Ecto neural progenitor cell (in vitro differentiated cells): ENCODE measurements at places on chromosomes 7 and 10.
A peak's percentile ranks its signal among the peaks of the same experiment; 100 is the strongest.

- no peak for DNase-seq
Measured at GRCh38 chr10:12949248-12949647, 52.3 kb downstream of the CCDC3 start.

DNA sequence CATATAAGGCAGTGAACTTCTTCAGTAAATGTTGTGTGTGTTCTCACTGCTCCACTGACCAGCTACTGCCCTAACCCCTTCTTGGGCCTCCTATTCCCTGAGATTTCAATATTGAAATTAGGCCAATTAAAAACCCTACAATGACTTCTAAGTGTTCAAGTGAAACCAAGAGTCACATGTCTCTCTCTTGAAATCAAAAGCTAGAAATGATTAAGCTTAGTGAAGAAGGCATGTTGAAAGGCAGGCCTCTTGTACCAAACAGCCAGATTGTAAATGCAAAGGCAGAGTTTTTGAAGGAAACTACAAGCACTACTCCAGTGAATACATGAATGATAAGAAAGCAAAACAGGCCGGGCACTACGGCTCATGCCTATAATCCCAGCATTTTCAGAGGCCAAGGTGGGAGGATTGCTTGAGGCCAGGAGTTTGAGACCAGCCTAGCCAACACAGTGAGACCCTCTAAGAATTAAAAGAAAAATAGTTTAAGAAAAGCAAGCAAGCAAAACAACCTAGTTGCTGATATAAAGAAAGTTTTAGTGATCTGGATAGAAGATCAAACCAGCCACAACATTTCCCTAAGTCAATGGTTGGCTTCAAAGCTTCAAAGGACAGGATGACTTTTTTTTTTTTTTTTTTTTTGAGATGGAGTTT lies 22.3 kb downstream of the BRAF start:
- DNase-seq, result no peak

DNA sequence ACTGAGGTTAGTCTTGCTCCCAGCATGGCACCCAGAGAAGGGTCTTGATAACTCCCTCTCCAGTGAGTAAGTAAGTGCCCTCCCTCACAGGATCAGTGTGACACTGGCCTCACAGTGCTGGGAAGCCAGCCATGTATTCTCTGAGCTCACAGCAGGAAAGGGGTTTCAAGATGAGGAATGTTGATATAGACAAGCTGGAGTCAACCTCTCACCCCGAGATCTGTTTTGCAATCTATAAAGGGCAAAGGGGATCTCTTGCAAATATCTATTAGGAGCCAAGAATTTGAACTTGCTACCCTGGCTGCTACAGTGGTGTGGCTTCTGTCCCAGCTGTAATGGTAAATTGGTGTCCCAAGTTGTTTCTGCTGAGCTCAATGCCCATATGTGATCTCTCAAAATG lies 70.2 kb upstream of the ADAM12 start:
- DNase-seq, result no peak

DNA sequence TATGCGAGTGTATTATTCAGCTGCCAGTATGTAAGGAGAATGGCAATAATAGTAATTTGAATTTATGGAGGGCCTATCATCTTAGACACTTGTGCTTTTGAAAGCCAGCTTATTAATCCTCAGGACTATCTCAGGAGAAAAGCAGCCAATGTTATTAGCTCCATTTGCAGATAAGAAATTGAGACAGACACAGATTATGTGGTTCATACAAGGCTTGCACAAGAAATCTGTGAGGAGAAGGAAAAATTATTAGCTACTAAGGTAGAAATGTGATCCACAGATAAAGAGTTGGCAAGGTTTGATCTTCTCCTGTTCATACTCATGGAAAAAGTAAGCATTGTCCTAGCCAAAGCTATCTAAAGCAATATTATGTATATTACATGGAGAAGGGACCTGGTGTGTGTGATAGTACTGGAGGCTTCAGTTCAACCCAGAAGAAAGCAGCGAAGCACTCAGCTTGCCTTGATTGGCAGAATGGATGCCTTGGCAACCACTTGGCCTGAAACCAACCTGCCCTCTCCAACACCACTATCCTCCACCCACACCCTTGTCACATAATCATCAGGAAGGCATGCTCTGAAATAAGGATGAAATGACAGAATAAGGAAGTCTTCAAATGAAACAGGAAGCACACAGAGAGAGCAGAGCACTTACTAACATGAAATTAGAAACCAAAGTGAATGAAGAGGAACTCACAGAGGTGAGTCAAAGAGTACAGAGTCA lies 18.0 kb downstream of the MACC1 start:
- DNase-seq, result no peak

GRCh38 chr7:23207884-23208283 lies 26.0 kb downstream of the NUP42 start:
- no peak for DNase-seq

- DNase-seq, result peak; percentile 85
Measured at GRCh38 chr10:14838582-14839304, 637 bp downstream of the HSPA14 start.

DNA sequence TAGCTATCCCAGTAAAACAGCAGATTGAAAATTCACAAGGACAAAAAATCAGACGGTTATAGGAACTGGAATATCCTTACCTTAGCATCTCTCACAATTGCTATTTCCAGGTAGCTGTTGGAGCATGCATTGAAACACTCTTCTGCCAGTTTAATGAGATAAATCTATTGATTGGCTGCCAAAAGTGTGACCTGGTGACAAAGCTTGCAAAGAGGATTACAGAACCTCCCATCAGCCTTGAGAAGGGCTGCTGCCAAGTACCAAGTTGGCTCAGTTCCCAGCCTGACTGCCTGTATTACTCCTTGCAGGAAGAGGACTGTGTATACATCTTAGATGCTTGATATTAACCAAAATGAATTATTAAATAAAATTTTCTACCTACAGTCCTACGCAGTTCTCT lies 5.1 kb downstream of the PRLHR start:
- DNase-seq, result no peak

GRCh38 chr7:73626814-73627213 lies 2.5 kb upstream of the MLXIPL start:
- no peak for DNase-seq

DNA sequence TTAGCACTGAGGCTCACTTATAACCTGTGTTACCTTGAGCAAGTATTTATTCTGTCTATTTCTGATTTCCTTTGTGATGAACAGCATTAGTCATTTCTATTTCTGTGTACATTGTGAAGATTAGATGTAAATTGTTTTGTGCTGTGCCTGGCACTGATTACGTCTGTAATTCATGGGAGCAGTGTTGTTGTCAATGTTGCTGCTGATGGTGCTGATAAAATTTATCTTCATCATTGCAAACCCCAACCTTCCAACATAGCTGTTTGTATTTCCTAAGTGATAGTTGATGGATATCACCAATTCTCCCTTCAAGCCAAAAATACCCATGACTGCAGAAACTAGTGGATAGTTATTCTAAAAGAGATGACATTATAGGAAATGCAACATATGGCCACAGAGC lies 400.5 kb upstream of the GRM3 start:
- DNase-seq, result no peak

DNA sequence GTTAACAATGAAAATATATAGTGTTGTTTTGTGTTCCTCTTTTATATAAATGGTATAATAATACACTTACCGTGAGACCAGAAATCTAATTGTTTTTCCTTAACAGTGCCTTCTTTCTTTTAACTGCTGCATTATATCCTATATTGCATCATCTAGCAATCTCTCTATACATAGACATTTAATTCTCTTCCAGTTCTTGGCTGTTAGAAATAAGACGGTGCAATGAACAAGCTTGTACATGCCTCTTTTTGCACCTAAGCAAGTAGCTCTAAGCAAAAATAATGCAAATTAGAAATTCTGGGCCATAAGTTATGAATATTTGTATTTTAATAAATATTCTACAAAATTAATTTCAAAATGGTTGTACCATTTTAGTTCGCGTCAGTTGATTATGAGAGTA lies 55.9 kb upstream of the AHR start:
- no peak for DNase-seq

DNA sequence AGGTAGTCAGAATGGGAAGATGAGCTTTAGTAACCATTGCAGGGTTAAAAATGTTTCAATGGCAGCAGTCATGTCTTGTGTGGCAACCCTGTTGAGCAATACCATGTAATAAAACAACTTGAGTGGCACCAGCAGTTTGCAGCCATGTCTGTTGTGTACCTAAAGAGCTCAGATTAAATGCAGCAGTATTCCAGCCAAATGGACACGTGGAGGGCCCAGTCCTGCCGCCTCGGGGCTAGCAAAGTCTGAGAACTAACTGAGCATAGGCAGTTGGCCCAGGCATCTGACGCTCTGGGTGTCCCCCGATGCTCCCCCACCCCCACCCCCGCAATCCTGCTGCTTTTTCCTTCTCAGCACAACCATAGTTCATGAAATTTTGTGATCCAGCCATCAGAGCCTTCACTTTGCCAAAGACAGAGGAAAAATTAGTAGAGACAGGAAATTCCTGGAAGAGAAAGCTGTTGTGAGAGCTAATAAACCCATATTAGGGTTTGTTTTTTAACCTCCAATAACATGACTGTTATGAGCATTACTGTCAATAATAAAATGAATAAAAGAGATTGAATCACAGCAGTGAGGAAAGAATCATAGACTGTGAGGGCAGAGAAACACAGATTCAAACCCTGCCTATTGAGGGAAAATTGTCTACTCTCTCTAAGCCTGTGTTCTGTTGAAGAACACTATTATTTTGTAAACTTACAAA lies 220.6 kb upstream of the RHOBTB1 start:
- DNase-seq, result no peak

GRCh38 chr10:84214612-84215235 lies 10.6 kb downstream of the LRIT2 start:
- peak; percentile 66 for DNase-seq

DNA sequence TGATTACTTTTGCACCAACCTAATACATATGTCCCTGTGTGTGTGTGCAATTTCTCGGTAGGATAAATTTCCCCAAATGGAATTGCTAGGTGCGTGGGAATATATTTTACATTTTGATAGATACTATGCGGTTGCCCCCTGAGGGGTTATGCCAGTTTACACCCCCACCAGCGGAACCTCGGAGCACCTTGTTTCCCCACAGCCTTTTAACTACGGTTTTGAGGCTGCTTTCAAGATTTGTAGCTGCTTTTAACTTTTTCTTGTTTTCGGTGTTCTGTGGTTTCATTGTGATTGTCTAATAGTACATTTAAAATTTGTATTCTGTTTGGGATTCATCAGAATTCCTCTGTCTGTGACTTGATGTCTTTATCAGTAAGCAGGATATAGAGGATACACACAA lies 22.0 kb downstream of the PROSER2 start:
- no peak for DNase-seq

GRCh38 chr10:33421789-33422462 lies 87.5 kb upstream of the NRP1 start:
- no peak for DNase-seq

- no peak for DNase-seq
Measured at GRCh38 chr7:1523844-1524243, 6.7 kb upstream of the MAFK start.

DNA sequence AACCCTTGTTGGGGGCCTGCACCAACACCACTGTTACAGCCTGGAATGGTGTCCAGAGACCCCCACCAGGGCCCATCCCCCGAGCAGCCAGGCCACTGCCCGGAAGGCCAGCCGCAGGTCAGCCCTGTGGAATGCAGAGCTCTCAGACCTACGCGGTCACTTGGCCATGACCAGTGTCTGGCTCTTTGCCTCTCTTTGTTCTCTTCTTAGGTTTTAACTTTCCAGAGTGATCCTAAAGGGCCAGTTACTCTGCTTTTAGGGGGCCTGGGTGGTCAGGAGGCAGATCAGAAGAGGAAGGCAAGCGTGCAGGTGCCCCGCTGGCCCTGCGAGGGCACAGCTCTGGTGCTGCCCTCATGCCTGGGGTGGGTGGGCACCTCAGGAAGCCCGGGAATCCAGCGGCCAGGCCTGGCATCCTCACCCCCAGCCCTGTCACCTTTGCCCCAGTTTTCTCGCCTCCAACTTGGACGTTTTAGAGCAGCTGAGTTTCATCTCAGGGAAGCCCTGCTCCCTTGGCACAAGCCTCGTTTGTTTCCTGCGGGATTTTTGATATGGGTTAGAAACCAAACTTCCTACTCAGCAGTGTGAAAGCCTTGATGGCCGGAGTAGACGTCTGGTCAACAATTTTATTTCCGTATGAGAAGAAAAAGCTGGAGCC lies 62.5 kb upstream of the CHST15 start:
- DNase-seq, result no peak

- no peak for DNase-seq
Measured at GRCh38 chr7:137731436-137731835, 115.3 kb downstream of the DGKI start.

- DNase-seq, result no peak
Measured at GRCh38 chr10:77163670-77164348, 473.8 kb downstream of the KCNMA1 start.

GRCh38 chr10:127492607-127493250 lies 56.4 kb upstream of the NPS start:
- no peak for DNase-seq

DNA sequence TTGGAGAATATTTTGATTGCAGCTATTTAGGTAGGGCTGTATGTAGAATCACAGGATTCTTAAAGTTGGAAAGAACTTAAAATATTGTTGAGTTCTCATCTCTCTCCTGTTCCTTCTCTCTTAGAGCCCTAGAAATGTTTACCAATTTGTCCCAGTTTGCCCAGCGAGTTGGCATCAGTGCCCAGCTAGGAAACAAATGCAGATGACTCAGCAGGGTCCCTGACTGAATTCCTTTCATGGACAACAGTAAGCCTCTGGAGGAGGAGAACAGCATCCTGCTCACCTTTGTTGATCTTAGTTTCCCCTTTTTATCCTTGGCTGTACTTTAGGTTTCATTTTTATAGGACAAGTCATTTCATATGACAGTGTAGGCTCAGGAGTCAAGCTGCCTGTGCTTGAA lies 89.3 kb downstream of the SEC23IP start:
- no peak for DNase-seq

DNA sequence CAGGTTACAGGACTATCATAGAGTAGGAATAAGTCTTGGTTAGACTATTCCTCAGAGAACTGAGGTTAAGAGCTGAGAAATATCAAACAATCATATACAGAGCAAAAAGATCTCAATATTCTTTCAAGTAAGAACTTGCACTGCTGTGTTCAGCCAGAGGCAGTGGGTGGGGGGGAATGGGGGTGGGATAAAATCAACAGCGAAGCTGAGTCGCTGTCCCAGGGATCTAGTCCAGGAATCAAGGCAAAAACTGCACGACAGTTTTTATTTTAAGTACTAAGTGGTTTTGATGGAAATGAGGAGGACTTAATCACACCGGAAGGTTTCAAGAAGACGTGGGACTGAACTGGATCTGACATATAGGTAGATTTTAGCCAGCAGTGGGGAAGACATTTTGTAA lies 159.1 kb downstream of the SRPK2 start:
- no peak for DNase-seq

- DNase-seq, result no peak
Measured at GRCh38 chr7:110835218-110835617, 255.7 kb upstream of the LRRN3 start.

DNA sequence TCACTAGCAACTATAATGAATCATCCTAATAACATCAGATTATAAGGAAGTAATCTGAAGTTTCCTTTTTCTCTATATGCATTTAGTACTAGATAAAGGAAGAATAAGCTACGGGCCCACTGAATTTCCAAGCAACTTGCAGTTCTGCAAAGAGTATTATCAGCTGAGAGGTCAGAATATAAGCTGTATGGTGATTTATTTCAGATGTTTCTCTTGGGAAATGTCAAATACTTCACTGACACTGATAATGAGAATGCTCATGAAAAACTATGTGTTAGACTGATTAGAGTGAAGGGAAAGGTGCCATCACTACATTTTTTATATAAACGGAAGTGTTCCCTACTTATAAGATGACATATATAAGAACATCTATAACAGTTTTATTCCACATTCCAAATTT lies 251.2 kb upstream of the HGF start:
- DNase-seq, result no peak
